EL (cell line): ENCODE measurements at places on chromosomes 2 and 18.

GRCh38 chr2:17271416-17271815, 246.8 kb downstream of the RAD51AP2 start:
- no peak for DNase-seq

DNA sequence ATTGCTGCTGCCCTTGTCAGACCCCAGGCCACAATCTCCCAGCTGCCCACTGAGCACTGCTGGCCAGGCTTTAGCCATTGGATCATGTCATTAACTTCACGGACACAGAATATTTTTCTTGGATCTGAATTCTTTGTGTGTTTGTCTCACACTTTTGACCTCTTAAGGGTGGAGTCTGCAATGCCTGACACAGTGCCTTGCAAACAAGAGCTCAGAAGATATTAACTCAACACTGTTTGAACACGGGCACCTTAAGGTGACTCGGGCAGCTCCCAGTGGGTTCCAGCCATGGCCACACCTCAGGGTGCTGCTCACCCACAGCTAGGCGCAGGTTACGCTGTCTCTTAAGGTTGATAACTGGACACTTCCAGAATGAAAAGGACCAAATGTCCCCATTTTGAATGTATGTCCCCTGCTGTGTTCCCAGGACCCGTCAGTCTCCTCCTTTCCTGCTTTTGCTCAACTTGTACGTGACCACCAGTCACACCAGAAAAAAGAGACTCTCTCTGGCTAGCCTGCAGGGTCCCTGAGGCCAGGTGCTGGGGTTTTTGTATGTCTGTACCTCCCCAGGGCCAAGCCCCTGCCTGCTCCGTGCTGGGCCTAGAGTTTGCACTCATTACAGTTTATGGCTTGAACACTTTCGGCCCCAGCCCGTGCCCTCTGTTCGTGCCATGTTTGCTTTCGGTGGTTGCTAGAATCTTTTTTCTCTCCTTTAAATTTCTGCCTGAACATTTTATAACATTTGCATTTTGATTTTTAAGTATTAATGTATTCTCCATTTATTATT, 33.4 kb upstream of the TMEM131 start:
- DNase-seq: no peak

GRCh38 chr2:143476336-143477087, 347.3 kb downstream of the ARHGAP15 start:
- no peak for DNase-seq

DNA sequence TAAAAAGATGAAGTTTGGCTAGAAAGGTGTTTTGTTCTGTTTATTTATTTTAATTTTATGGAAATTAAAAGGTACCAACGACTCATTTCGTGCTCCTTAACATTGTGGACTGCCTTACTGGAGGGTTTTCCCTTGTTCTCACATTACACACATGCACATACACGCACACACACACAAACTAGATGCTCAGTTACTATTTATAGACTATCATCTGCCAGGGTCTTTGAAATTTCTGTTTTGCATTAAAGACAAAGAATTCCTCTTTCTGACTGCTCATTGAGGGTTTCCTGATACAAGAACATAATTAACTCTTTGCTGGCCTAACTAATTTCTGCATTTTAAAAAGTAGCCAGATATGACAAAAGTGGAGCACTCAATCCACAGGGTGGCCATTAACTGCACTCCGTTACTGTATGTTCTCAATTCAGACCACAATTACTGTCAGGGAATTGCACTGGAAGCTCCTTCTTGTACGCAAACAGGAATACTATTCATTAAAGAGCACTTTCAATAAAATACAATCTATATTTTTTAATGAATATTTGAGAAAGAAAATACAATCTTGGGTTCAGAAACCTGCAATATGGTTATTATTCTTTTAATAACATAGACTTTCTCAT, 366.9 kb upstream of the GALNT5 start:
- no peak for DNase-seq

- DNase-seq: no peak
Observed at GRCh38 chr2:16073471-16073870, 133.1 kb downstream of the MYCN start.

GRCh38 chr2:43278564-43279220, 52.3 kb upstream of the ZFP36L2 start:
- DNase-seq: no peak

GRCh38 chr18:10121786-10122515, 208.1 kb downstream of the VAPA start:
- peak; percentile 89 for DNase-seq

DNA sequence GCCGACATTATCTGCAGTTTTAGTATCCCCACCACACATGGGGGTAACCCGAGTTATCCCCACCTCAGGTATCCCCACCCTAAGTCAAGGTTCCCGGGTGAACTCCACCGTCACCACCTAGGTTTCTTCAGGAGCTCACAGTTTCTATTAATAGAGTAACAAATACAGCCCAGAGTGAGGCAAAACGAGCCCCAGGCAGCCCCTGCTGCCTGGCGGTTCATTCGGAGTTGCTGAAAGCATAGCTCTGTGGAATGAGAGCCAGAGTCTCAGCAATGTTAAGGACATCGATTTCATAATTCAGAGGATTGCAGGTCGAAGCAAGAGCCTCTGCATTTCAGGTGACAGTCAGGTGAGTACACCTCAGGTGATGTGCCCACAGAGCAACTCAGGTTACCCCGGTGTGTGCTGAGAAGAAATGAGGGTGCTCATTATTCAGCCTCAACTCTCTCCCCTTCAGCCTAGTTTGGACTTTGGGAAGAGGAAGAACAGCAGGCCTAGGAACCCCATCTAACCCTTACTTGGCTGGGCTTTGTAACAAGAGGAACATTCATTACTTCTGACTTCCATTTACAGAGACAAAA, 10.7 kb downstream of the SATB2 start:
- no peak for DNase-seq

GRCh38 chr2:187215532-187216240, 232.4 kb downstream of the CALCRL start:
- DNase-seq: peak; percentile 6

DNA sequence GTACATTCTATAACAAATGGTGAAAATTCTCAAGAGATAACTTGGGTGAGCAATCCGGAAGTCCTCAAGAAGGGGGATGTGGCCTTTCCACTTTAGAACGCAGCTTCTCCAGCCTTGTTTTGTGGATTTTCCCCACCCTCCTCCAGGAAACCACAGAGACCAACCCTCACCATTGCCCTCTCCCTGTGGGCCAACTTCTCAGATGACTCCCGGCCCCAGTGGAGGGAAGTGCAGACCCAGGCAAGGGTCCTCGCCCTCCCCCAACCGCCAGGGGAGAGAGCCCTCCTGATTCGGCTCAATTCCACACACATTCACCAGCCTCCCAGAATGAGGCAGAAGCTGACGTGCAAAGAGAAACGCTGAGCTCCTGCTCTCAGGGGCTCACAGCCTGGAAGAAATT, 277.2 kb downstream of the EIPR1 start:
- DNase-seq: no peak

- DNase-seq: no peak
Observed at GRCh38 chr2:33077844-33078243, 131.1 kb downstream of the LTBP1 start.

- no peak for DNase-seq
Observed at GRCh38 chr18:36752929-36753865, 75.6 kb downstream of the TPGS2 start.

DNA sequence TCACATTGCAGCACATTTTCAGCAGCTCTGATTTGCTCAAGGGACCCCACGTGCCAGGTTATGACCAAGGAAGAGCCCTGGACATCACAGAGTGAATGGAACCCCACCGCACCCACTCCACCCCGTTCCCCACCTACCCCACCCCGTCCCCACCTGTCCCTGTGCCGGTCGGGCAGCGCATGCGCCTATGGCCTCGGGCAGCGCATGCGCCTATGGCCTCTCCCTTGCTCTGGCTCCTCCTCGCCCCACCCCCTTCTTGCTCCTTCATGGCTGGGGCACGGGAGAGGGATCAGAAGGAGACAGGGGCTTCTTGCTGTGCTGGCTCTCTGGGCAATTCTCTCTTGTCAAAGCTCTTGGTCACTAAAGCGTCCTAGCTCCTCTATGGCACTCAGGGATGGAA, 371.8 kb upstream of the HS6ST1 start:
- no peak for DNase-seq

GRCh38 chr18:12880541-12880910, 3.5 kb downstream of the PTPN2 start:
- DNase-seq: no peak
